HEK293T (cell line): ENCODE measurements at places on chromosomes 2 and 18.

- peak; percentile 76 for DNase-seq
These were observed at the start of gene RNU2-63P for GRCh38 chr2:88016086-88016959. RNU2-63P (minus strand) TSS chr2:88016547.

- DNase-seq, result no peak
These were observed 59.5 kb downstream of the MERTK start for GRCh38 chr2:111957872-111958354.

DNA sequence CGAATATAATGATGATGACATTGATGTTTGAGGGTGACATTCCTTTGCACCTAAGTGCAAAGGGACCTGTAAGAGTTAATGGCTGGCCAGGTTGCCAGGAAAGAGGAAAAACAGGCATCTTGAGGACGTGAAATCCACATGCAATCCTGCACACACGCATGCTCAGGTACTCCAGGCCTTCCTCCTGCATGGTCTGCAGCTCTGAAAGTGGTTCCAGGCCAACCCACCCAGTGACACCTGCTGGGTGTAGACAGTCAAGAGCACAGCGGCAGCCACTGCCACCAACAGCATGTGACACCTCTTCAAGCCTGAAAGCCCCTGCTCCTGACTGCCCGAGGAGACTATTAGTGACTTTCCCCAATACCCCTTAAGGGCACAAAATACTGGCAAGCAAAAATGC, 101.6 kb downstream of the PIEZO2 start:
- DNase-seq, result no peak

DNA sequence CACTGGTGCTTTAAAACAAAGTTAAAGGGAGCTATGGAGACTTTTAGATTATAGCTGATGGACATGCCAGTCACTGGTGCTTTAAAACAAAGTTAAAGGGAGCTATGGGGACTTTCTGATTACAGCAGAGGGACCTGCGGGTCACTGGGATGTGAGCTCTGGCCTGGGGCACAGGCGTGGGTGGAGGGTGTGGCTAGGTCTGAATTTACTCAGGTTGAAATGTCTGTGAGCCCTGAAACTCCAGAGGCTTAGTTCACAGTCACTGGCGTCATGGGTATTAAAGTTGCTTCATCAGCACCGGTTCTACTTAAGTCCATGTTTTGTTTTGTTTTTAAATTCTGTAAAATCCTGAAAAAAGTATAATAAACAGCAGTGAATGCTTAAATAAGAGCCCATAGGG, 49.0 kb upstream of the TMEM18 start:
- DNase-seq, result no peak

DNA sequence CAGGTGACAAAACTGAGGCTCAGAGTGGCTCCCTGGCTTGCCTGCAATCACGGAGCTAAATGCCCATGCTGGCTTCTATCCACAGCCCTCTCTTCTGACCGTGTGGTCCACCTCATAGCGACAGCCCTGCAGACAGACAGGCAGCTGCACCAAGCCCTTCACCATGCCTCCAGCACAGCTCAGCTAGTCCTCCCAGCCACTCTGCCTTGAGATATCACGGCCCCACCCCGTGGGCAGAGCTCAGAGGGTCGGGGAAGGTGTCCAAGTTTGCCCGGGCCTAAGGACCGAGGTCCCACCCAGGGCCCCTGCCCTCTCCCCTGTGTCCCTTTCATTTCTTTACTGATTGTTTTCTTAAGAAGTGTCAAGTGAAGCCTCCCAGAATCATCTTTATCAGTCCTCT, 128.2 kb upstream of the GLI2 start:
- DNase-seq, result no peak

DNA sequence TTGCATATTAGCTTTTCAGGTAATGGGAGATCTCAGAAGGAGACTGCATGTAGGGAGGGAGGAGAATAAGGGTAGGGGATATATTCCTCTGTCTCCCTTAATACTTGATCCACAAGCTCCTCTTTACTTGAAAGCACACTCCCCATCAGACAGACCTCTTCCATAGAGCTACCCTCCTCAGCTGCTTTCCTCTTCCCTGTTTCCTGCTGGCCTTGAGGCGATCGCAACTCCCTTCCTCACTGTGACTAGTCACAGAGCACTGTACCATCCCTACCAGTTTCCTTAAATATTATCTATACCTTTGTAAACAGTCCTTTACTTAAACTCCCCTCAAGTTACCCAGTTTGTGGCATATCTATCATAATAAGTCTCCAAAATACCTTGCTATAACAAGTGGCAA, 10.9 kb downstream of the ROCK1 start:
- DNase-seq, result no peak

DNA sequence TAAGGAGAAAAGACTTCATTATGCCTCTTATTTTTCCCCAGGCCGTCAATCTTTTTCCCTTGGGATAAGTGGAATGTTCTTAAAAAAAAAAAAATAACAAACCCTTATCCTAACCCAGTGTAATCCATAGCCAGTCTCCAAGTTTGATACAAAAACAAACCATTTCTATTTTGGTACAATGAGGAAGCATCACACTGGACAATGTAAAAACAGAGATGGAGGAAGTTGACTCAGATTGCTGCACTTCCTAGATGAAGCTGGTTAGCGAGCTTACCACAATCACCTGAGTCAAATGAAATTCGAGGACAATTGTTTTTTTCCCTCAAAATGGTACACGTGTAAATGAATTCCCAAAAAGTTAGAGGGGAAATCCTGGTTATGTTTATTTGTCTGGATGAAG, 259.7 kb downstream of the TCF4 start:
- DNase-seq, result no peak

DNA sequence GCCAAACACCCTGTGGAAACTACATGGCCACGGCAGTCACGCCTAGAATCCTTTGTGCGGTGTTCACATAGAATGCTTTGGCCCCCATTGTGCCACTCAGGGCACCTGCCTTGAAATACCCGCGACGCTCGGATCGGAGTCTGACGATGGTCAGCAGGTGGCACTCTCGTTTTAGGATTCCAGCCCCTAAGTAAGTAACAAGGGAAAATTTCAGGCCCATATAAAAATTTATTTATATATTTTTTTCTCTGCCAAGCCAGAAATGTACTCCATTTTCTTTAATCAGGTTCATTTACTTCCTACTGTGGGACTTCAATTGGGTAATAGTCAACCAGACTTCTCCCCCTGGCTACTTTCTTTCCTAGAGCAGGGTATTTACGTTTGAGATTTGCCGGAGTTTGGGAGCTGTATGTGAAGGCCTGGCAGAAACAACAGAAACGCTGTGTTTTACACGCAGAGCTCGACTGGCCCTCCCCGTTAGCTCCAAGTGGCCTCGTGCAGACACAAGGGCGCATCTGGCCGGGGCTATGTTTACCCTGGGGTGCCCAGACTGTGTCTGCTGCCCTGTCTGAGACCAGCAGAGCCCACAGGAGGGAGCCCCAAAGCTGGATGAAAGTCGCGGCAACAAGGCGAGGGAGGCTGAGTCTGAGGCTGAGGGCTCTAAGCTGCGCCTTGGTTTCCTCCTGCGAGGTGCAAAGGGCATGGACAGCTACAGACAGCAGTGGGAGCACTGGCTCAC, 41.6 kb downstream of the LRRC30 start:
- DNase-seq, result peak; percentile 15

GRCh38 chr2:238235331-238235732, 4.5 kb downstream of the HES6 start:
- DNase-seq, result no peak

GRCh38 chr18:67109535-67109934, 407.0 kb downstream of the DSEL start:
- no peak for DNase-seq

GRCh38 chr2:17628349-17629261, 88.1 kb downstream of the VSNL1 start:
- no peak for DNase-seq

DNA sequence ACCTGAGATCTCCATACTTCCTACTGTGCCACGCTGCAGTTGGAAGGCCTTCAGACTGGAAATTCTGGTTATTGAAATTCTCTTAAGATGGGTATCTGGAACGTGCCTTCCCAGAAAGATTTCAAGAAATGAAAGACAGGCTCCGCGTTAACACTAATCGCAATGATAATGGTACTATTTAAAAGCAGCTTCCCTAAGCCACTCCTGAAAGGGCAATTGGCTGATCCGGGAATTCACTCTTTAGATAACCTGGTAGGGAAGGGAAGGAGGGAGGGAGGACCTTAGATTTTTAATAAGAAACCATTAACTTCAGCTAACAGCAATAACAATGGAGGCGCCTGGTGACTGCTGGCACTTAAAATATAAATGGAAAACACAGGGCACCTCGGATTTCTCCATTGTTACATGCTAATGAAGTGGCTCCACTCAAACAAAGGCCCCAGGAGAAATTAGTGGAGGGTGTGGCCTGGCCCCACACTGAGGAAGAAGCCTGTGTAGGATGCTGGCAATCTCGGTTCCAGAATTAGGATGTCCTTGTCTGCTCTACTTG, 22.5 kb upstream of the MTA3 start:
- DNase-seq, result no peak

DNA sequence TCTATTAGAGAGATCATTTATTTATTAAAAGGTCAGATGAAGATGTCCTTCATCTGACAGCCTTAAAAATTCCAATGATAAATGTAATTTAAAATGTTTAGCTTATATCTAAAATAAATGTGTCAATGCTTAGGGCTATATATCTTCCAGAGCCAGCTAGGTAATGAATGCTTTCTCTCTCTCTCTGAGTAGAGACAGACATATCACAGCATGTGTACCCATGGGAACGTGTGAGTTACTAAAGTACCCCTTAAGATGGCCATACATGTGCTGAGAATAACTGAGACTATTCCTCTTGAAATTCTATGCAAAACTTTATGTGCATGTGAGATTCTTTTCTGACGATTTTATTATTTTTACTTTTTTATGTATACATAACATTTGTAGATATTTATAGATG, 420.9 kb upstream of the ST6GAL2 start:
- DNase-seq, result no peak

DNA sequence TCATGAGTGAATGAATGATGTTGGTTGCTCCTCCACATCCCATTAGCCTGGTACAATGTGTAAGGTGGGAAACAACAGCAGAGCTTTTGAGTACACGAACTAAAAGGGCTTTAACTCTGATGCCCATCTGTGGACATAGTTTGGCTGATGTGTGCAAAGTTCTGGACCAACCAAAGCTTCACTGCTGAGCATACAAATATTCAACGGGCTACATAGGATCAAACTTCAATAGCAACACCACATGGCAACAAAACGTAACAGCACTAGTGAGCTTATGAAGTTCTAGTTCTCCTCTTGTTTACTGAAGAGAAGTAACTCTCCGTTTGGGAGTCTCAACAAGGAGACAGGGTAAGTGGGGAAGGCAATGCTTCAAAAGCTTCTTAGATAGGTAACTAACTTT, 20.4 kb downstream of the STAM2 start:
- no peak for DNase-seq

DNA sequence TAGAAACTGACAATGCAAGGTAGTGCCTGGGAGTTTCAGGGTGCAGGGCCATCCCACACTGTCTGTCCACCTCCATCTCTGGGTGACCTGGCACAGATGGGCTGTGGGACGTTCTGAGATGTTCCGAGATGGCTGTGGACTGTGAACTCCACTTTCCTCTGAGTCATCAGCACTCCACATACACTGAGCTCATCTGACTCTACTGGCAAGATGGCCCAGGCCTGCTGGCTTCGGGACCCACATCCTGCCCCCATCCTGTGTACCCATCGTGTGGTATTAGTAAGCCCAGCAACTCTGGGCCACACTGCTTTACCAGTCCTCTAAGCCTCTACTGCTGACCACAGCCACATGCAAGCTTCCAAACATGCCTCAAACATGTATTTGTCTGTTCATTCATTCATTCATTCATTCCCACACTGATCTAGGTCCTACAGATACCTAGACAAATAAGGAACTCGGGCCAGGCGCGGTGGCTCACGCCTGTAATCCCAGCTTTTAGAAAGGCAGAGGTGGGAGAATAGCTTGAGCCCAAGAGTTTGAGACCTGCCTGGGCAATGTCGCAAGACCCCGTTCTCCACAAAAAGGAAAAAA, 124.8 kb upstream of the CXCR4 start:
- no peak for DNase-seq

- DNase-seq, result no peak
These were observed 62.3 kb upstream of the C2orf15 start for GRCh38 chr2:99079226-99079625.

DNA sequence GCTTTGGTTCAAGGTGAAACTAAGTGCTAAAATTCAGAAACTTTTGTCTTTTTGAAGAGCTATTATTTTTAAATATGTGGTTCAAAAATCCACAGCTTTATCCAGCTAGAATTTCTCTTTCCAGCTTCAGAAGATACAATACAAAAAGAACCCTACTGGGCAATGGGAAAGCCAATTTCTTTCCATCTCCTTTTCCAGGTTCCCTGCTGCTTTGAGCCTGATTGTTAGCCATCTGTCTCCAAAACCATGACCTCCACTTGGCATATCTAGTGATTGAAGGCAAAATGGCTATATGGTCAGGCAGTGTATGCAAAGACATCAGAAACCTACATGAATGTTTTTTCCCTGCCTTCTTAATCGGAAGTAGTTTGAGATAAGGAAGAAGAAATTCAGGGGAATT, 134.1 kb downstream of the KCNH7 start:
- DNase-seq, result no peak

- no peak for DNase-seq
These were observed 37.8 kb upstream of the SEC11C start for GRCh38 chr18:59101830-59102414.

DNA sequence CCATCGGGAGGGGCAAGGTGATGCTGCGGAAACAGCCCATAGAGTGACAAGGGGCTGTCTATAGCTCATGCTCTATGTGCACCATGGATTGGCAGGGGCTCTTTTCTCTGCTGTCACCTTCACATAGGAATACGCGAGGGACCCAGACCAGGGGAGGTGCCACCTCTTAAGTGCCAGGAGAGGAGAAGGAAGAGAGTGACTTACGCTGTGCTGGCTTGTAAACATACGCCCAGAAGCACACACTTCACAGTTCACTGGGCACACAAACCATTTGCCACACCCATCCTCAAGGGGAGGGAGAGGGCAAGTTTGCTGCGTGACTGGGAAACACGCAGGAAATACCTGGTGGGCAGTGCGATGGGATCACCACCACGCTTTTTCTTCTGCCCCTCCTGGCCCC, 65.1 kb upstream of the GPR45 start:
- no peak for DNase-seq

GRCh38 chr2:39370101-39370500, 67.0 kb downstream of the MAP4K3 start:
- DNase-seq, result no peak

GRCh38 chr2:189614585-189614984, 34.0 kb upstream of the SLC40A1 start:
- no peak for DNase-seq

- DNase-seq, result no peak
These were observed 50.5 kb downstream of the ZFP36L2 start for GRCh38 chr2:43175876-43176275.
